ENCODE measurements at places on chromosomes 5 and 9.

- no peak for DNase-seq
Observed at GRCh38 chr5:65808251-65808741, 86.3 kb downstream of the NLN start.

- no peak for DNase-seq
Observed at GRCh38 chr9:99076483-99077171, 28.3 kb upstream of the TGFBR1 start.

DNA sequence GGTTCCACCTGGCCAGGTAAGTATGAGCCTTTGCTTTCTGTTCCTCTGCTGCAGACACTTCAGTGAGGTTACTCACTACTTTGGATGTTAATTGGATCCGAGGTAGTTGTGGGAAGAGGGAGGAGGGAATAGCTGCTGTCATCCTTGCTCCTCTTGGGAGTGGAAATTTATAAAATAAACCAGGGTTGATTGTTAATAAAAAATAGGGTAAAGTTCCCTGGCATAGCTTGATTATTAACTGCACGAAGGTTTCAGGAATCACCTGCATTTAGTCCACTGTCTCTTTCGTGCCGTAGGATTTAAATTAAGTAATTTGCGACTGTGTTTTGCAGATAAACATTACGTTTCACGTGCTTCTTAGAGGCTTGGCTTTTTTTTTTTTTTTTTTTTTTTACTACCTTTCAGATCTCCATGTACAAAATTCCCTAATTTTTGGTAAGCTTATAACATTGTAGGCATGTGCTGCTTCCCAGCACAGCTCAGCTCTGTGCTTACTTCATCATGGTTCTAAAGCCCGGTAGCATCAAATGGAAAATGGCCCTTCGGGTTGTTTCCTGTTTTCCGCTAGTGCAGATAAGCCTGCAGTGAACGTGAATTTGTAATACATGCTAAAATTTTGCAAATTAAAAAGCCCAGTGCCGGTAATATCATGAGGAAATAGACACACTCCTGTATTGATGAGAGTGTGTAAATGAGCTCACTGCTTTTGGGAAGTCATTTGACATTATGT lies 26.9 kb upstream of the LTC4S start:
- DNase-seq = no peak

GRCh38 chr9:110464321-110464720 lies 115.2 kb downstream of the SVEP1 start:
- DNase-seq = no peak

GRCh38 chr5:135186662-135187522 lies 152.9 kb upstream of the PITX1 start:
- no peak for DNase-seq

DNA sequence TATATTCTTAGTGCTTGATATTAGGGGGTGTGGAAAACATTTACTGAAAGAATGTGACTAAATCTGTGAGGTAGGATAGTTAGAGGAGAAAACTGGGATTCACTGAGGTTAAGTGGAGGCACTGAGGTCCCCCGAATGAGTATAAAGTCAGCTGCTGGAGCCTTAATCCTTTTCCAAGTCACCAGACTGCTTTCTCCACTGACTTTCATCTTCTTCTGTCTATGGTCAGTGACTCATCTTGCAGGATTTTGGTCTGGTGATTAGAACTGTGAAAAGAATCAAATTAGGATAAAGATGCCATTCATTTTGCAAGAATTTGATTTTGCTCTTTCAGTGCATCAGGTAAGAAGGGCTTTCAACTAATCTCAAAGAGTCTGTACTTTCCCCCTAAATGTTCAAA lies 89.3 kb upstream of the ALDH1A1 start:
- DNase-seq = no peak

DNA sequence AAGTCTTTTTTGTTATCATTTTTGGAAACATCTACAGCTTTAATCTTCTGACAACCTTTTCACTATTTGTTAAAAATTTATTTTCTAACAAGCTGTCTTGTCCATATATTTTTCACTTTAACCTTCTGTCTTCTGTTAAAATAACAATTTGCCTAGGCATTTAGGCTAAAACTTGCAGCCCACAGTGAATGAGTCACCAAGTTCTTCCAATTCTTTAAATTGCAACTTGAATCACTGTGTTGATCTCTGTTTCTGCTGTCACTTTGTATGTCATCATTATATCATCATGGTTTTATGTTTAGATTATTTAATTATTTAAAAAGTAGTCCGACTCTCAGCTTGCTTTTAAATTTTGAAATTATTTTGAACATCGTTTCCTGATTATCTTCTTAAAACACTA lies 473.8 kb upstream of the PTPRD start:
- no peak for DNase-seq

- no peak for DNase-seq
Observed at GRCh38 chr9:115225459-115226116, 107.6 kb upstream of the TNC start.
